Astrocyte of the hippocampus (primary cell): ENCODE measurements at places on chromosomes 2 and 18.

GRCh38 chr18:44123743-44124142 lies 556.9 kb upstream of the SETBP1 start:
- peak; percentile 43 for DNase-seq

GRCh38 chr2:43787895-43788294 lies 14.1 kb downstream of the DYNC2LI1 start:
- no peak for DNase-seq

GRCh38 chr18:22102953-22103646 lies 66.3 kb upstream of the GATA6 start:
- DNase-seq = no peak

DNA sequence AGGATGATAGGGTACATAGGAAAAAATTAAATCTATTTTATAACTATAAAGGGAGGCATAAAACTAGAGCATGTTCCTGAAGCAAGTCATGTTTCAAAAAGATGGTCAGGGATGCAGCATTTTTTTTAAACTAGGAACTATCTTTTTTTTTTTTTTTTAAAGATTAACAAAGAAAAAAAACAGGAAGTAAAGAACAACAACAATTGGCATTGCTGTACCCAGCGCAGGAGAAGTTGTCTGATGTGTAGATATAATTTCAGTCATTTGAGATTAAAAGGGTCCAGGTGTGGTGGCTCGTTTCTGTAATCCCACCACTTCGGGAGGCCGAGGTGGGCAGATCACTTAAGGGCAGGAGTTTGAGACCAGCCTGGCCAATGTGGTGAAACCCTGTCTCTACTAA lies 41.5 kb downstream of the PMAIP1 start:
- DNase-seq = no peak

DNA sequence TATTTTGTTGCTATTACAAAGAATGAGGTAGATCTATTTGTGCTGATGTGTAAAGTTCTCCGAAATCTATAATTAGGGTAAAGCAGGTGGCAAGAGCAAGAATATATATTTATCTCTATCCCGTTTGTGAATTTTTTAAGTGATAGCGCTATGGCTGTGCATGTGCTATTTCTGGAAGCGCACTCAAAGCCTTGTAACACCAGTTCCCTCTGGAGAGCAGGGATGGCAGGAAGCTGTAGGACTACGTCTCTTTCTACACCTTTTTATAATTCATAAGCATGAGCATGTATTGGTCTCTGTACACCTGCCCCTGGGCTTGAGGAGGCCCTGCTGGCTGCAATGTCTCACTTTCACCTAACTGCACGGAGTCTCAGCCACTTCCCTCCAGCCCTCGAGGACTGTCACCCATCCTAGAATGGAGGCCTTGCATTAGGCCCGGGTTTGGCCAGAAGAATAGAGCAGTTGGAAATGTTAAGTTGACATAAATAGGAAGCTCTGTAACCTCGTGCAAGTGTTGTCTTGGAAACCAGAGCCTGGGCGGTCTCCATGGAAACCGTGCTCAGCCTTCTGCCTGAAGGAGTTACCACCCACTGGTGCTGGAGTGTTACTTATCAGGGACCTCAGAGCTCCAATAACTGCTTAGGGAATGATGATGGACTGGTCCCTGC lies 20.9 kb downstream of the ITM2C start:
- peak; percentile 82 for DNase-seq

DNA sequence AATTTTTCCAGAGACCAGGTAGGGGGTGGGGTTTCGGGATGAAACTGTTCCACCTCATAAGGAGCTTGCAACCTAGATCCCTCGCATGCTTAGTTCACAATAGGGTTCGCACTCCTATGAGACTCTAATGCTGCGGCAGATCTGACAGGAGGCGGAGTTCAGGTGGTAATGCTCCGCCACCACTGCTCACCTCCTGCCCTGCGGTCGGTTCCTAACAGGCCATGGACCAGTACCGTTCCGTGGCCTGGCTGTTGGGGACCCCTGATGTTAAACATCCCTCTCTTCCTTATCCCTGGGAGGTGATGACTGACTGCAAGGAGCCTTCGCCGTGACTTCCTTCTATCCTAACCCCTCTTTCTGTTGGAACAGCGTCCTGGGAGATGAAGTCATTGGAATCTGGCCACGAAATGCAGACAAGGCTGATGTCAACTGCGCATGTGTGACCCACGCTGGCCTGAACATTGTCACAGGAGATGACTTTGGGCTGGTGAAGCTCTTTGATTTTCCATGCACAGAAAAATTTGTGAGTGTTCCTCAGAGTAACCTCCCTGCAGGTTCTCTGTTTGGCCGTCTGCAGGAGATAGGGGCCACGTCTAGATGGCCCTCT lies 82.4 kb downstream of the RTN4 start:
- no peak for DNase-seq

- DNase-seq = no peak
Measured at GRCh38 chr18:75546964-75547363, 119.5 kb upstream of the SMIM21 start.

DNA sequence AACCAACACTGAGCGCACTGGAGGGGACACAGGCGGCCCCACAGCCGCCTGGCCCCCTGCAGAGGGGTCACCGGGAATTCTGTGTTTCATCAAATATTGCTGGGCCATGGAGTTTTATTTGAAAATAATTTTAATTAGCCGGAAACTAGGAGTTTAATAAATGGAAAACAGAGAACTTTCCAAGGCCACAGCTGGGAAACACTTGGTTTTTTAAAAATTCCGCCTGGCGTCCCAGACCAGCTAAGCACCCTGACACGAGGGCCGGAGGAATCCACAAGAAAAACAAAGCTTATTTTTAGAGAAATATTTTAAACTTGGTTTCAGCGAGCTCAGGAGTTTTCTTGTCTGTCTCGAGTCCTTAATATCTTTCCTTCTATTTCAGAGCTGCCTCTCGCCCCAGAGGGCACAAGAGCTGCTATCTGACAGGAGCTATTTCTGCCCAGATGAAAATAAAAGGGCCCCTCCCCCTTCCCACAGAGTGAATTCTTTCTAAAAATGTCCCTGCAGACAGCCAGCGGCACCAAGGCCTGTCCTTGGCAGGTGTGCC lies 8.2 kb downstream of the ZFP36L2 start:
- peak; percentile 51 for DNase-seq

- DNase-seq = no peak
Measured at GRCh38 chr18:36564841-36565240, 264.0 kb downstream of the TPGS2 start.

DNA sequence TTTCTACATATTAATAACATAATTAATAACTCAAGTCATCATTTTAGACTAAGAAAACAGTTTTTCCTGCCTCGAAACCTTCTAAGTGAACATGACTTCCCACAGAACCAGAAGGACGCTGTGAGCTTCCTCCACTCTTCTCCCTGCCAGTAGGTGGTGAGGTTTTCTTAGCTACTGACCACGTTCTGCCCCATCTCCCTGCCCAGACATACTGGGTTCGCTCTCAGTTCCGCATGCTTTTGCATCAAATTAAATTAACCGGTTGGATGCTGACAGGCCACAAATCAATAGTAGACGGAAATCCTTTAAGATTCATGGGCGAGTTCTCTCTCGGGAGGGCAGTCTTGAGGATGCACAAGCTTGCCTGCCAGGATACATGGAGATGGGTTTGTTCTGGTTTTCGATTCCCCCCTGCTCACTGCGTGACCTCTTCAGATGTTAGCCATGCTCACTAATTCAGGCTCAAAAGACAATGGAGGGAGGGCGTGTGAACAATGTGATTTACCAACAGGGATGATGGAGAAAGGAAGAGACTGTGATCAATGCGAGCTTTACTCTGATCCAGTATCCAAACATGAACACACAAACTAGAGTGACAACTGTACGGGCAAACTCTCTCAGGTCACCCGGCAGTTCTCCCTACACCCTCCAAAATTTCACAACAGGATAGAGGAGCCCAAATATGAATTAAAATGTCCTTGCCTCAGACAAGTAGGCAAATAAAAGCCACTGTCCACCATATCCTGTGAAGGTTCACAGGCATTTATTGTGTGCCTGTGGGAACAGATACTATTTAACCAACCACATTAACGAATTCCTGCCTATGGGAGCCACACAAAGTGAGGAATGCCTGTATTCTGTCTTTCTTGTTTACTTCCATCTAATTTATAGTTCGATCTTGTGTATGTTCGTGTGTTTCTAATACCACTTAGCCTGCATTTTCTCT lies 375.7 kb downstream of the EIPR1 start:
- DNase-seq = peak; percentile 6

GRCh38 chr2:1714291-1715064 lies 29.8 kb downstream of the PXDN start:
- DNase-seq = no peak

- DNase-seq = no peak
Measured at GRCh38 chr2:97953853-97954252, 41.9 kb downstream of the TMEM131 start.

DNA sequence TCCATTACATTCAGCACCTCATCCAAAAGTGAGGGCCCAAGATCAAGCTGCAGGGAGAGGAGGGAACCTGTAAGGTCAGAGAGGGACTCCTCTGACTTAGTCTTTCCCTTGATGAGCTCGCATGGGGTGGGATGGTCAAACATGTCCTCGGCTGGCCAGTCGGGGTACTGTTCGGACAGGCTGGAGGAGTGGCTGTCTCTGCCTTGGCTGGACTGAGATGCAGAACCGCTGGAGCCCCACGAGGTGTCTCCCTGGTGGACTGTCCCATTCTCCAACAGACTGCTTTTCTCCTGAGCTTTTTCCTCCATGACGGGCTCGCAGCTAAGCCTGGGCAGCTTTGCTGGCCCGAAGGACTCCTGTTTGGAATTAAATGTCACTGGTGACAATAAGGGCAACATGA lies 25.6 kb downstream of the CDC42EP3 start:
- no peak for DNase-seq

DNA sequence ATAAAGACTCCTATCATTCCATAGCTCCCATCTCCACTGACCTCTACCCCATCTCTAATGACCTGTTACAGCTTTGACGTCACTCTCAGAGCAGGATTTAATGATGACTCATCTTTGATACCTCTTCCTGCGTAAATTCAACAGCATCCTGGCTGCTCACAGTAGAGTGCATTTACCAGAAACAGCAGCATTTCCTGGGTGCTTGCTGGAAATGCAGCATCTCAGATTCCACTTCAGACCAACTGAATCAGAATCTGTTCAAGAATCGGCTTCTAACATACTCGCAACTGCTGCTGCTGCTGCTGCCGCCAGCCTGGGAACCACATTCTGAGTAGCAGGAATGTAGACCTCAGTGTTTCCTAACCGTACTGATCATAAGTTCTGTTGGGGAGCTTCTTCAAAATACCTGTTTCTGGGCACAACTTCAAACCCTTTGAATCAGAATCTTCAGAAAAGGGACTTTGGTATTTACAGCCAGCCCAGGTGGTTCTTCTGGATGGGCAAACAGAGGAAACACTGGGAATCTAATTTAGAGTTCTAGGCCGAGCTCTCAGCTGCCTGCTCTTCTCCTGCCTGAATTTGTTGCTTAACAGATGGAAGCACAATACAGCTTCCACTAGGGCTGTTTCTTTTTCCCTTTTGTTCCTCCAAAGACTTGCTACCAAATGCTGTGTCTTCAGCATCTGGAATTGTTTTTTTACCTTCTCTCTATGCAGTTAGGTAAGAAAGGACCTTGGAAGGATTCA lies 241.4 kb downstream of the NCKAP5 start:
- DNase-seq = peak; percentile 32
